ENCODE measurements at places on chromosomes 12 and 14.

GRCh38 chr14:35471803-35472202 is 62.2 kb upstream of the INSM2 start:
- DNase-seq, result no peak

DNA sequence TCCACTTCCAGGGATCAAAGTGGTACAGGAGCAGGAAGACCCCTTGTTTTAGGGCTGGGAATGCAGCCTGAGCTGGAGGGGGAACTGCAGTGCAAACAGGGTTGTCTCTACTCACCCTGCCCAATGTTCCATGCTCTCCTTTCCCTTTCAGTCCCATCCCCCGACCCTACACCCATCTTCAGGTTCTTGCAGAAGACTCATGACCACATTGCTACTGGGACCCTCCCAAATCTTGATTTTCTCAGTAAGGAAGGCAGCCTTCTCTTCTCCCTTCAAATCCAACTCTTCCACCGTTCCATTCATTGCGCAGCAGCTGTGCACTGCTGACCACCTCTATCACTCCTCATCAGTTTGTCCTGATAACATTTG is 1.9 kb downstream of the SERPINA11 start:
- DNase-seq, result no peak

DNA sequence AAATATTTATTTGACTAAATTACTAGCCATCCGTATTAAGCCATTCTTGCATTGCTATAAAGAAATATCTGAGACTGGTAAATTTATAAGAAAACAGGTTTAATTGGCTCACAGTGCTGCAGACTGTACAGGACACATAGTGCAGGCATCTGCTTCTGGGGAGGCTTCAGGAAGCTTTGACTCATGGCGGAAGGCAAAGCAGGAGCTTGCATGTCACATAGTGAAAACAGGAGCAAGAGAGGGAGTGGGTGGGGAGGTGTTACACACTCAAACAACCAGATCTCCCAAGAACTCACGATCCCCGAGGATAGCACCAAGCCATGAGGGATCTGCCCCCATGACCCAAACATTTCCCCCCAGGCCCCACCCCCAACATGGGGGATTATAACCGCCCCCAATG is 26.7 kb upstream of the RAB21 start:
- no peak for DNase-seq

GRCh38 chr12:106903241-106903945 is 52.3 kb upstream of the TMEM263 start:
- DNase-seq, result peak; percentile 33

GRCh38 chr14:53152184-53152886 is 788 bp downstream of the DDHD1 start:
- peak; percentile 32 for DNase-seq

- no peak for DNase-seq
Observed at GRCh38 chr14:87386524-87386923, 606.5 kb downstream of the GALC start.

DNA sequence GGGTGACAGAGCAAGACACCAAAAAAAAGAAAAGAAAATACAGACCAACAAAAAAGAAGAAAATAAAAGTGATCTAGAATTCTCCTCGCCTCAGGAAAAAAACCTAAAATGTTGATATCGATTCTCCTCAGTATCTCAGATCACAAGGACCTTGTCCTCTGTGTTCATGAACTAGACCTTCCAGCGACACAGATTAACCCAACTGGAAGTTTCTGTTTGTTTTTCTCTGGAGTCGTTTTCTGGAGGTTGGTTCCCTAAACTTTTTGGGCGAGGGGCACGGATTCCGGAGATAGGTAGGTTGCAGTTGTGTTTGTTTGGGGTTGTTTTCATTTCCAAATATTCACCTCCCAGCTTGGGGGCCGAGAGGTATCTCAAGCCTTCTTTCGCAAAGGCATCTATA is 559 bp upstream of the RFC5 start:
- no peak for DNase-seq

DNA sequence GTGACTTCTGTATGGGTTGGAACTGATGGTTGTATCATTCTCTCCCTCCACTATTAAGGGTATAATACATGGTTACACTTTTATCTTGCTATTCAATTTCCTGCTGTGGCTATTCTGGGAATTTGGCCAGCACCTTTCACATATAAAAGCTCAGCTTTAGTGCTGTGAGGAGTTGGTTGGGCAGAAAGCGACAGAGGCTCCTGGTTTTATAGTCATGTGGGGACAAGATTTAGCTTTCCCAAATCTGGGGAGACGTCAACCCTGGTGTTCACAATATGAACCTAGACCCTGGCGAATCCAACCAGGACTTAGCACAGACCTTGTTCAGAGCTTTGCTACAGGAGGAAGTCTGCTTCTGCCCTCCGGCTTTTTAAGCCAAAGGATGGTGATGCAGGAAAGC is 36.5 kb downstream of the FOS start:
- DNase-seq, result peak; percentile 65

GRCh38 chr12:71691504-71692129 is 5.7 kb downstream of the TMEM19 start:
- DNase-seq, result no peak

DNA sequence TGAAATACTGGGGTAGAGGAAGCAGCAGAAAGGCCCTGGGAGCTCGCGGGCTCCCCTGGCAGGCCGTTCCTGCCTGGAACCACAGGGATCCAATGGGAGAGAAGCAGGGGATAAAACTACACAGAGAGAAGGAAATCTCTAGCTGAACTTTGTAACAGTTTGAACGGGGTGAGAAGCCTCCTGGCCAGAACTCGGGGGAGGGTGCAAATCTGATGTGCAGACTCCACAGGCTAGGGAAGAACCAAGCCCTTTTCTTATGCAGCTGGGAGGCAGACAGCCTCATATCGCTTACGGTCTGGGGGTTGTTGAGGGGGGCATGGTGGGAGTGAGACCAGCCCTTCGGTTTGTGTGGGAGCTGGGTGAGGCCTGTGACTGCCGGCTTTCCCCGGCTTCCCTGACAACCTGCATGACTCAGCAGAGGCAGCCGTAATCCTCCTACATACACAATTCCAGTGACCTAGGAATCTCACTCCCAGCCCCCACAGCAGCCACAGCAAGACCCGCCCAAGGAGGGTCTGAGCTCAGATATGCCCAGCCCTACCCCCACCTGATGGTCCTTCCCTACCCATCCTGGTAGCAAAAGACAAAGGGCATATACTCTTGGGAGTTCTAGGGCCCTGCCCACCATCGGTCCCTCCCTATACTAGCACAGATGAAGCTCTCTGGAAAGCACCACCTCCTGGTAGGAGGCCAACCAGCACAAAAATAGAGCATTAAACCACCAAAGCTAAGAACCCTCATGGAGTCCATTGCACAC is 143.0 kb downstream of the TMTC1 start:
- DNase-seq, result peak; percentile 57

Data from fibroblast of skin of right quadriceps (primary cell).